ENCODE measurements at places on chromosomes 1 and 21.

GRCh38 chr1:70353601-70354331 is 756 bp downstream of the ANKRD13C start:
- peak; percentile 44 for DNase-seq

DNA sequence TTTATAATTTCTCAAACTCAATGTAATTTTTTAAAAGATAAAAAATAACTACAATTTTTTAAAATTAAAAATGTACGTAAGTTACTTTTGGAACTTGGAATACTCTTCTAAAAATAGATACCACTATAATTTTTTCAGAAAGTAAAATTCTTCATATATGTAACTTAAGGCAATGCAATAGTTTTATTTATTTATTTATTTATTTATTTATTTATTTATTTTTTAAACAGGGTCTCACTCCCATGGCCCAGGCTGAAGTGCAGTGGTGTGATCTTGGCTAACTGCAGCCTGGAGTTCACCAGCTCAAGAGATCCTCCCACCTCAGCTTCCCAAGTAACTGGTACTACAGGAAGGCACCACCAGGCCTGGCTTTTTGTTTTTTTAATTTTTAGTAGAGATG is 3.1 kb upstream of the KRTAP23-1 start:
- no peak for DNase-seq

DNA sequence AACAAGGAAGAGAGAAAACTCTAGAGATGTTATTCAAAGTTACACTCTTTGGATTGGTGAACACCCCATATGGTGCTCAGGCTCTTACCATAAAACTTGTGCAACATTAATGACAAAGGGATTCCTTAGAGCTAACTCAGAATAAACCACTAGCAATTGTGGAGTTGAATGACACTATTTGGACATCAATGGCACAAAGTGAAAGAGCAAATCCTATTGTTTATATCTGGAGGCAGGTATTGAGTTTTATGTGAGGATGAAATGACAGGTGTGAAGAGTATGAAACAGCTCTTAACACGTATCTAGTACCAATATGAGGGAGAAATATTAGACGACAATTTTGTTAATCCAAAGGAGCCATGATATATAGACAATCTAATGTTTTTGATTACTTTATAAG is 584.9 kb upstream of the PBX1 start:
- no peak for DNase-seq

DNA sequence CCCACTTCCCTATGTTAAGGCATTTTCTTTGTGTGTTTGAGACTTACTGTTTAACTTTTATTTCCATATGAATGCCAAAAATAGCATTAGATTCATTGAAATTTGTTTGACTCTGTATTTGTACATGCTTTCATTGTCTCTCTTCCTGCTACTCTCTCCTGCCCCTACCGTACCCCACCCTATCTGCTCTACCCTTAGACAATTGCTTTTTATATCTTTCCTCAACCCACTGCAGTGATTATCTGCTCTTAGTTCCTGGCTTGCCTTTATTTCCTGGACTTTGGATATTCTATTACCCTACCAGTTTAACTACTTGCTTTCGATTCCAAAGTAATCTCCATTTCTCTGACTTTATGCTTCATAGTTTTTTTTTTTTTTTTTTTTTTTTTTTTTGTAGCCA is 10.5 kb downstream of the RAVER2 start:
- no peak for DNase-seq

GRCh38 chr1:226838456-226838855 is 32.0 kb upstream of the PSEN2 start:
- no peak for DNase-seq
